Activated T-helper 1 cell treated with Interleukin-2 at 50 U/mL for 16 hours (primary cell): ENCODE measurements at places on chromosomes 6 and 20.

DNA sequence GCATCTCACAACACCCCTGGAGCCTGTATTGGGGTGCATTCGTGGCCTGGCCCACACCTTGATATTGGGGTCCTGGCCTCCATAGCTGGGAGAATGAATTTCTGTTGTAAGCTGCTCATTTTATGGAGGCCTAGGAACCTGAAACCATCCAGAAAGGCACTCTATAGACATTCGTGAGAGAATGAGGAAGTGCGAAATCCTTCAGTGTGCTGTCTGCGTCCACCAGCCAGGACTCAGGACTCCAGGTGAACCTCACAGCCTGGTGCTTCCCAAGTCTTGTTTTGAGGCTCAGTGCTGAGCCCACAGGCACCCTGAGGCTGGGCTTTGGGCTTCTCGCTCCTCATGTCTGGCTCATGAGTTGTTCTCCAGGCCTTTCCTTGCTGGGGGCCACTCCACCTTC lies 11.9 kb upstream of the RBBP8NL start:
- no peak for DNase-seq

DNA sequence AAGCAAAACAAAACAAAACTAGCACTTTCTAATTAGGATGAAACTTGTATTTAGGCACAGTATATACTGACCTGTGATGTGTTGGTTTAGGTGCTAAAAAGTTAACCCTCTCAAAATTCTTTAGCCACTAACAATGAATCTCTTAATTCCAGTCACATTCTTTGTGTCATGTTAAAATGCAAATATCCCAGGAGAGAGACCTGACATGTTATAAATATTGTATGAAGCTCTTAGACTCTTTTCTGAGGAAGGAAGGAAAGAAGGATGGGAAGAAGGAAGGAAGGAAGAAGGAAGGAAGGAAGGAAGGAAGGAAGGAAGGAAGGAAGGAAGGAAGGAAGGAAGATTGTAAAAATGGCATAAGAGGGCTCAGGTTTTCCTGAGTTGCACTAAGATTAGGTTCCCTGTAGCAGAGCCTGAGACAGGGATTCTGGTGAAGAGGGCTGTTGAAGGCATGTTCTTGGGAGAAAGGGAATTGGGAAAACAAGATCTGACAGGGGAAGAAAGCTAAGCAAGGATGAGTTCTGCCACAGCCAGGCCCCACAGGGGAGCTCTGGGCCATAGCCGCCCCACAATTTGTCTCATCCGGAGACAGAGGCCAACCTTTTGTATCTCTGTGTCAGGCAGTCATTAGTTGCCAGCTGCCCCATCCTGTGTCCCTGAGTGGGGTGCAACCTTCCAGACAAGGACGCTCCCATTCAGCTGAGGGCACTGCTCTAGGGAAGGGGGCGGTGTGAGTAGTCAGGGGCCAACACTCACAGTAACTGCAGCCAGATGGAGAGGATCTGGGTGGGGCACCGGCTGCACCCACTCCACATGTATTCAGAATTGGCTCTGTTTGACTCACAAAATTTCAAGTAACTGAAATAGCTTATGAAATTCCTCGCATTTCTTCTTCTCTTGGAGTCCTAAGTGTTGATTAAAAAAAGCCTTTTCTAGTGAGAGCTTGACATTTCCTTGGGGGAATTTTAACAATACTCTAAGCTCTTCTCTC lies 189.3 kb upstream of the ARG1 start:
- DNase-seq = no peak

DNA sequence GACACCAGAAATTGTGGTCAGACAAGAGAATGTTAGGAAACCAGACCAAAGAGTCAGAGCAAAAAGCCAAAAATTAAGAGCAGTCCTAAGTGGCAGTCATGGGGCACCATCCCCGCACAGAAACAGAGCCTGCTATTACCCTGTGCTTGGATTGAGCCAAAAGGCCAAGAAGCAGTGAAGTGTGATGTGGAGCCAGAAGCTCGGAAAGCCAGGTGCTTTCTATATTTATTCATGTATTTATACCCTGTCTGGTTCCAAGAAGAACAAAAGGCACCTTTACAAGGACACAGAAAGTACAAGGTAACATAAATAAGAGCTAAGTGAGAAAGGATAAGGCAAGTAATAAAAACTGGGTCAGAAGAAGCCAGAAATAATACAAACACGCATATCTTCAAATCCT lies 336.2 kb upstream of the CNR1 start:
- no peak for DNase-seq

- no peak for DNase-seq
Observed at GRCh38 chr20:43383026-43383795, 74.5 kb upstream of the SRSF6 start.

DNA sequence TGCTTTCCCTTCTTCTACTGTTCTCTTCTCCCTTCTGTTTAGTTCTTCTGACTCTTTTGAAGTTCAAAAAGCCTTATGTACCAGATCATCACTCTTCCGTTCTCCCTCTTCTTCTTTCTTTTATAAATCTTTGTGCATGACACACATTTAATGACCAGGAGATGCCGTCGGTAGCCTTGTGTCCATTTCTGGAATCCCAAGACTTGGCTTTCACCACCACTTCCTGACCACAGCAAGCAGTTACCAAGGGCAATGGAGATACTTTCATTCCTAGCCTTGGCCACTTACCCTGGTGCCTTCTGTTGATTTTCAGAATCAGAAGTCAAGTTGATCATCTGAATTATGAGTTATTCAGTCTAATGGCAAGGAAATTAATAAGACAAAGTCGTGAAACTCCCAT lies 268.5 kb upstream of the QKI start:
- no peak for DNase-seq

GRCh38 chr20:6704132-6704861 lies 63.2 kb upstream of the BMP2 start:
- no peak for DNase-seq

- DNase-seq = no peak
Observed at GRCh38 chr6:20630617-20631548, 96.6 kb downstream of the CDKAL1 start.

GRCh38 chr6:159151266-159151855 lies 17.8 kb upstream of the FNDC1 start:
- no peak for DNase-seq

- DNase-seq = no peak
Observed at GRCh38 chr6:148873868-148874267, 127.0 kb downstream of the UST start.

- DNase-seq = no peak
Observed at GRCh38 chr20:16260911-16261310, 312.3 kb downstream of the KIF16B start.

DNA sequence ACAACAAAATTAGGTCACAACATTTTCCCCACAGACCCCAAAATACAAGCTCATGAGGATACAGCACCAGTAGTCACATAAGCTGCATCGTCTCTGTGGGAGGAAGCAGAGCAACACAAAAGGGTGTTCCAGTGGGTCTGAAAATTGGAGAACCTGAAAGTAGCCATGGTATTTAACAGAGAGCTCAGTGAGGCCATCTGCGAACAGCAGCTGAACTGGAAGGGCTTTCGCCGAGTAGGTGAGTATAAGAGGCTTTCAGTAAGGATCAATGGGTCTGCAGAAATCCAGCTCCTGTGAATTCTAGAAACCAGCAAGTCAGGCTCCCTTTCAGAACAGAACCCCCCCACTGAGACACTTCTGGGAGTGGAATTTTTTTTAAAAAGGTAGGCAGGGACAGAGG lies 120.0 kb upstream of the RREB1 start:
- no peak for DNase-seq

DNA sequence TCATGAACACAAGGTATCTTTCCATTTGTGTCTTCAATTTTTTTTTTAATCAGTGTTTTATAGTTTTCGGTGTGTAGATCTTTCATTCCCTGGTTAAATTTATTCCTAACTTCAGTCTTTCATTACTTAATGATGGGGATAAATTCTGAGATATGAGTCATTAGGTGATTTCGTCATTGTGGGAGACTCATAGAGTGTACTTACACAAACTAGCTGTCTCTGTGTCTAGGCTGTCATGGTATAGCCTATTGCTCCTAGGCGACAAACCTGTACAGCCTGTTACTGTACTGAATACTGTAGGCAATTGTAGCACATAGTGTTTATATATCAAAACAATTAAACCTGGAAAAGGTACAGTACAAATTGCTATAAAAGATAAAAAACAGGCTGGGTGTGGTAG lies 42.1 kb downstream of the SMAP1 start:
- no peak for DNase-seq

DNA sequence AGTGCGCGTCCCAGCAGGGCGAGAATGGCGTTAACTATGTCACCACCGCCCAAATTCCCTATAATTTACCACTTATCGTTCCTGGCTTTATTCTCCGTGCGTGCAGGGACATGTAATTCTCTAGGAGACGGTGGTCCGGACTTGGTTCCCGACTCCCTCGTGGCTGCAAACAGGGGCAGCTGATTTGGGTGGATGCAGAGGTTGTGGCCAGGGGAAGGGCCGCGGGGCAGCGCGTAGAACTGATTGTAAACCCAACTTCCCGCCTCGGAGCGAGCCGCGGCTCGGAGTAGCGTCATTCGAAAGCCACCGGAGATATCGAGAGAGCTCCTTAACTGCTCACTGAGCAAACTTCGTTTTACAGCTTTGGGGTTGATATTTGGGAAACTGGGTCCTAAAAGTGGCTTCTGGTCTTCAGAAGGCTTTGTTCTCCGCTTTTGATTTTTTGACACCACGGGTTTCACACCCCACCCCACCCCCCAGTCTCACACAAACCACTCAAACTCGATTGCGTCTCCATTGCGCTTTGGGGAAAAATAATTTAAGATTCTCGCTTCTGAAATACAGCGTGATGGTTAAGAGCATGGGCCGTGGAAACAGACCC lies 17.5 kb upstream of the ZSCAN9 start:
- DNase-seq = no peak

GRCh38 chr6:1372690-1373089 lies 16.7 kb upstream of the FOXF2 start:
- no peak for DNase-seq

DNA sequence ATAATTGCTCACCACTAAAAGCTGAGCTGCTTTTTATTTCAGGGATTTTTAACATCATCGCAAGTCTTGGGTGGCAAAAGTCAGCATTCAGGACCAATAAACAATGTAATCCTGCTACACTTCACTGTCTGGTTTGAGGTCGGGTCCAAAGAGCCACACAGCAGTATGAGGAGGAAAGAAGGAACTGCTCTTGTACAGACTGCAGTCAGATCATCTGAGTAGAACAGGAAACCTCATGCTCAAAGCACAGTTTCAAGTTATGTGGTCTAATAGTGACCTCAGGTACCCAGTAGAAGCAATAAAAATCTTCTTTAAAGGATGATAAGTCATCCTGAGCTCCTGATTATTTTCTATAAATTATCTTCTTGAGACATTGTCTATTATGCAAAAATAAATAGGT lies 211.4 kb downstream of the FUT9 start:
- no peak for DNase-seq

DNA sequence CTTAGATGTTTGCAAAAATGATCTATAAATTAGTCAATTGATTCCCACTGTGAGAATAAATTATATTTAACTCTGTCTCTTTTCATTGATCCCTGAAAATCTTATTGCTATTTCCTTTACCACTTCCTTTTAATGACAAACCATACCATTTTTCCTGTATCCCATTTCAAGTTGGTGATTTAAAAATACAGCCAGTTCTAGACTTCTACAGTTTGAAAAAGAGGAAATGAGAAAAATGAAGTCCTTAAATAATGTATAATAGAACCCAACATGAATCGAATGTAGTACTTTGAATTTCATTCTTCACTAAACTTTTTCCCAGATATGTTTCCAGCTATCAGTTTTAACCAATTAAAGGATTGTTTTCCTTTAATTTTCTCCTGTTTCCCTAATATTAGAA lies 29.5 kb upstream of the SDHAF4 start:
- no peak for DNase-seq

GRCh38 chr6:6591778-6592465 lies 3.4 kb downstream of the LY86 start:
- DNase-seq = no peak

- DNase-seq = no peak
Observed at GRCh38 chr20:31523361-31524283, 9.4 kb downstream of the HM13 start.

DNA sequence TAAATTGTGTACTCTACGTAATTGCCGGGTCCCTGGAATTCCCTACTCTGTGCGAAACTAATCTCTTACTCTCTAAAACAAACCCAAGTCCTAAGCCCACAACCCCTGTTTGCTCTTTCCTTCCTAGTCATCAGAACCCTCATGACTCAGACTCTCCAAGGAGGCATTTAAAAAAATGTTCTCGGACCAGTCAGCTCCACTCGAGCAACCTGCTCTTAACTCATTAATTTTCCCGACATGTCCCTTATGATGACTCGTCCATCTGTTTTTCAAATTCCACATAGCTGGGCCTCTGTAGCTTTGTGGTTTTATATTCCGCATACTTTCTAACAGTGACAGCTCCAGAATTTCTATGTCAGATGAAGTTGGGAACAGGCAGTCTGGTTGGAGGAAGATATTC lies 2.6 kb upstream of the MUC22 start:
- no peak for DNase-seq

DNA sequence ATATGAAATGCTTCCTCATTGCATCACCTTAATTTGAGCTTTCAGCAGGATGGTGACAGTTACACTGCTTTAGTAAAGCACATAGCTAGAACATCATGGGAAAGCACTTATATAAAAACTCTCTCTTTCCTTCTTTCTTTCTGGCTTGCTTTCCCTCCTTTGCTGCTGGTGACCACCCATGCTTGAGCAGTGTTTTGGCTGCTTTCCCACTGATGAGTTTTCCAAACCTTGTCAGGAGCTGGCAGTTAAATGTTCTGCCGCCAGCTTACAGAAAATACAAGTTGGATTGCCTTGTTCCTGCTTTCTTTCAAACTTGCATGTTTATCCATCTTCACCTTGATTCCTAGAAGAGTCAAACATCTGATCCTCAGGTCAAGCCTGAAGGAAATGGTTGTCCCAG lies 323.9 kb downstream of the FOXA2 start:
- DNase-seq = no peak

- no peak for DNase-seq
Observed at GRCh38 chr6:136440203-136440602, 110.0 kb downstream of the MAP7 start.

- no peak for DNase-seq
Observed at GRCh38 chr6:12717356-12717755, 789 bp downstream of the PHACTR1 start.

- DNase-seq = no peak
Observed at GRCh38 chr6:166877906-166878305, 78.4 kb downstream of the RNASET2 start.

- DNase-seq = no peak
Observed at GRCh38 chr6:15331629-15332251, 85.9 kb downstream of the JARID2 start.

DNA sequence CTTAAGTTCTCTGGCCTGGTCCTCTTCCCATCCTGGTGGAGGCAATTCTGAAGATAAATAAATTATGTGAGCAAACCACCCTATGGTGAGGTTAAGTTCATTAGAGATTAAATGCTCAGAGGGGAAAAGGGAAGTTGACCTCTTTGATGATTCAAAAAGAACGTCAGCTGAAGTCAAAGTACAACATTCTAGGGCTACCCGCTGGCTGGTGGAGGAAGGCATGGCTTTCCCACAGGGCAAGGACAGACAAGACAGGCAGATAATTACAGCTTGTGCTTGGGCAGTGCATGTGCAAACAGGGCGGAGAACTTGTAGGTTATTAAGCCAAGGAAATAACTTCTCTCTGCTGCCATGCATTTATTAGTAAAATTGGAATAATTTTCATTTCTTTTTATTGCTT lies 91.0 kb upstream of the SLC24A3 start:
- DNase-seq = no peak
